ENCODE measurements at places on chromosomes 2 and 18.

GRCh38 chr2:47058003-47058931 lies 96.8 kb downstream of the STPG4 start:
- no peak for DNase-seq

DNA sequence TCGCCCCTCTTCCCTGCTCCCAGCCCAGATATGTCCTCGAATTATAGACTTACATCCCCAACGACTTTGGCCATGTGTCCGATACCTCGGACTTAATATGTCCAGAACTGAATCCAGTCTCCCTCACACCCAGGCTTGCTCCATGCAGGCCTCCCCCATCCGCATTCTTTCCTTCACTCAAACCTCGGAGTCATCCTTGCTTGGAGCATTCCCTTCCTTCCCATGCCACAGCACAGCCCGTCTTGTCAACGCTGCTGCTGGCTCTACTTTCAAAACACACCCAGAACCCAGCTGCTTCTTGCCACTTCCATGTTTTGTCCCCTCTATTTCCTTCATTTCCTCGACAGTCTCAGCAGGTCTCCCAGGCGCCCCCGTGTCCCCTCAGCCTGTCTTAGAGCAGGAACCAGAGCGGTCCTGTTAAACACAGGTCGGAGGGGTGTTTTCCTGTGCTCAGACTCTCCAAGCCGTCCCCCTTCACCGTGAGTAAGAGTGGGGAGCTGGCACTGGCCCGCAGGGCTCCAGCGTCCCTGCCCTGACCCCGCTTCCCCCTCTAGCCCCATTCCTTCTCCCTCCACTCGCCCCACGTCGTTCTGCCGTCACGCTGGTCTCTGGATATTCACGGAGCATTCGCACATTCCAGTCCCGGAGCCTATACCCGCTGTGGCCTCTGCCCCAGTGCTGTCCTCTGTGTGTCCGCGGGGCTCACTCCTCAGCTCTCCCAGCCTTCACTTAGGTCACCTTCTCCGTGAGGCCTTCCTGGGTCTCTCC lies 54.4 kb downstream of the VAPA start:
- DNase-seq: no peak

DNA sequence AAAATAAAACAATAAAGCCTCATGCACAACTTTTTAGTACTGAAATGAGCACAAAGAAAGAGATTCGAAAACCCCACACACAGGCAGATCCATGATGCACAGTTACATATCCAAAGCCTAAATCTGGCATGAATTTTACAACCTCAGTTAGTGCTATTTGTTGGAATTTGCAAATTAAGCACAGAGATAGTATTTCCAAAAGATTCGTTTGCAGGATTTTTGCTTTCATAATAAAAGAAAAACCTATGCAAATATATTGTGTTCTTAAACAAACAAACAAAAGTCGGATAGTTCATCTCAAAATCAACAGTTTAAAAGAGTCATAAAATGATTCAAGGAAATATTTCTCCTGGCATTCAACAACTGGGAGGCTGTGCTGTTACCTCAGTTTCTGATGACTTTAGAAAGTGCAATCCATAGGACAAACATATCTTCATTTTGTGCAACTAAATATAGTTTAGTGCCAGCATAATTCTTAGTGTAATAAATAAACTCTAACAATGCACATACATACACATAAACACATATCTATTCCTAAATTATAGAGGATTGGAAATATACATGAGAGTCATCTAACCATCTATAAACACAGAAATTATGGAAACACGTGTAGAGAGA lies 10.8 kb downstream of the PAX3 start:
- no peak for DNase-seq

- DNase-seq: no peak
These were observed 33.3 kb upstream of the PGAP1 start for GRCh38 chr2:196959734-196960338.

DNA sequence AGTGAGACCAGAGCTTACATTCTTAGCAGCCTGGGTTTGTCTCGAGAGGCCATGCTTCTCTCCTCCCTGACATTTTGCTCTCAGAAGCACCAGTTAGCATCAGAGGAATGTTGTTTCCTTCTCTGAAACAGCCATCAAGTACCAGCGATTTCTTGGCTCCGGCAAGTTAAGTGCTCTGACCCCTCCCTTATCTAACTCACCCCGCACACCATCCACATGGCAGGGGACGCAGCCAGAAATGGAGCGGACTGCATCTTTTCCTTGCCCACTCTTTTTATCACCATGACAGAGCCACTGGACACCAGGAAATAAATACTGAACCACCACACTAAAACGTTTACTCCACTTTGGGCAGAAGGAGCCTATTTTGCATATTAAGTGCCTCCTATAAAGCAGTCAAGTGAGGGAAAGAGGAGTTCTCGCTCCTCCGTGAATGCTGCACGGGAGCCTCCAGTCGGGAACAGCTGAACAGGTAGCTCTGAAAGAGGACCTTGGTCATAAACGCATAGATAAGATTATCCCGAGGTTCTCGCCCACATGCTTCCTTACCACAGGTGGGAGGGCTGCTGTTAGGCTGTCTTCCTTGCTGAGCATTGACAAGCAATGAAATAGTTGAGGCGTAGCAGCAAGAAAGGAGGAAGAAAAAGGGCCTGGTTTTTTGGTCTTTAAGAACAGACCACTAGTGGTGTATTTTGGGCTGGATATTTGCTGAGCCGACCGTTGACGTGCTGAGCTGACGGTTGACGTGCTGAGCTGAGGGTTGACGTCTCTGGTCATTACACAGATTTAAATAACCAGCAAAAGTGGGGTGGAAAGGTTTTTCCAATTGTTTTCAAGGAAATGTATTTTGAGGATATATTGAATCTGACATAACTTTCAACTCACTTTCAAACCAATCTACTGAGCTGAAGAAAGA lies 71.4 kb upstream of the ITGB6 start:
- no peak for DNase-seq

- no peak for DNase-seq
These were observed 54.3 kb upstream of the BZW1 start for GRCh38 chr2:200757399-200757798.

- no peak for DNase-seq
These were observed 190.4 kb downstream of the MC4R start for GRCh38 chr18:60182223-60182622.

GRCh38 chr18:63431180-63431579 lies 8.9 kb upstream of the VPS4B start:
- DNase-seq: no peak

- no peak for DNase-seq
These were observed 22.1 kb upstream of the OSR1 start for GRCh38 chr2:19380532-19380931.

DNA sequence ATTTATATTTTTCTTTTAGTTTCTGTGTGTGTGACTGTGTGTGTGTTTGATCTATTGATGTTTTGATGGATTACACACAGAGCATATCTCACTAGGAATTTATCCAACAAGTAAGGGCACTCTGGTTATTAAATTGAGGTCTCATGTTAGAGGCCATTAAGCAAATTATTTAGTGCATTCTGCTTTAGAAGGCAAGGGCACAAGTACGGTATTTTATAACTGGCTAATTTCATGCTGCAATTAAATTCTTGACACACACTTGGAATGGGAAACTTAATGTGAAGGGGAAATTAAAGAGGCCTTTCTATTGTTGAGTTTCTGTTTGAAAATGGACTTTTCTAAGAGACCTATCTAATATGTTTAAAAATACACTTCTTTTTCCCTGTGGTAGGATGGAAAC lies 25.8 kb downstream of the NYAP2 start:
- DNase-seq: no peak

- no peak for DNase-seq
These were observed 16.0 kb downstream of the CTIF start for GRCh38 chr18:48554610-48555400.

- DNase-seq: no peak
These were observed 84.1 kb downstream of the EPAS1 start for GRCh38 chr2:46381263-46381849.

GRCh38 chr2:99734236-99734635 lies 244.4 kb upstream of the REV1 start:
- DNase-seq: no peak

DNA sequence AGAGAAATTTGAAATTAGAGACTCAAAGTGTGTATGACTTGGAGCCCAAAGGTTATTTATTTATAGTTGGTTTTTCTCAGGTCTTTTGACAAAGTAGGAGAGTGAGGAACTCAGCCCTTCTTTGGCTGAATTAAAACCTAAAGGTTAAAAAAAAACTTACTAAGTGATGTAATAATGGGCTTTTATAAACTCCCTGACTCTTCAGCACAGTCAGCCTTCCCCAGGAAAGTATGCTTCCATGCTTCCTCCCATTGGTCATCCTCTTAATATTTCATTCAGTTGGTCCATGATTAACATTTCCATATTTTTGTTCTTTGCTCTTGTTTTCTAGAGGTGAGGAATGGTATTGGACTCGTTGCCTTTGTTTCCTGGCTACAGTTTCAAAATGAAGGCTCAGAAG lies 7.2 kb downstream of the ARPC2 start:
- DNase-seq: no peak

DNA sequence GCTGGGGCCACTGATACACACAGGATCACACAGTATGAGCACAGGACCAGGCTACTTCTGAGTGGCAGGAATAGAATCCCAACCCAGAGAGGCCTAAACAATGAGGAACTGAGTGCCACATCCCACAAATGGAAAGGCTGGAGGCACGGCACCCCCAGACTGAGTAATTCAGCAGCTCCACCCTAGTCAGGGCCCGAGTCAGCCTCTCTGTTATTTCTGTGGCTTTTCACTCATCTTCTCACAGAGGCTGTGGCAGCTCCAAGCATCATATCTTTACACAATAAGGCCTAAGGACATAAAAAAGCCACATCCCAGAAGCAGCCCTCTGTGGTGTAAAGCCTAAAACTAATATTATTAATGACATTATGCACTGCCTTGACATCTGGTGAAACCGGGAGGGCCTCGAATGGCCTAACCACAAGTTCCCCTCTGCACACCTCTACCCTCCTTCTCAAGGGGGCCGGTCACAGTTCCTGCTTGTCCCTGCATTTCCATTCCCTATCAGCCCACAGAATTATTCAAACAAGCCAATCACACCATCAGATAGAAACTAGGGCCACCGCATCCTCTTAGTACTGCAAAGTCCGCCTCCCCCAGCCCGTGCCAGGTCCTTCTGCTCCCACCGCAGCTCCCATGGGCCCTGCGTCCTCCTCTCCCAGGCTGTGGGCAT lies 12.5 kb upstream of the MAL start:
- no peak for DNase-seq

DNA sequence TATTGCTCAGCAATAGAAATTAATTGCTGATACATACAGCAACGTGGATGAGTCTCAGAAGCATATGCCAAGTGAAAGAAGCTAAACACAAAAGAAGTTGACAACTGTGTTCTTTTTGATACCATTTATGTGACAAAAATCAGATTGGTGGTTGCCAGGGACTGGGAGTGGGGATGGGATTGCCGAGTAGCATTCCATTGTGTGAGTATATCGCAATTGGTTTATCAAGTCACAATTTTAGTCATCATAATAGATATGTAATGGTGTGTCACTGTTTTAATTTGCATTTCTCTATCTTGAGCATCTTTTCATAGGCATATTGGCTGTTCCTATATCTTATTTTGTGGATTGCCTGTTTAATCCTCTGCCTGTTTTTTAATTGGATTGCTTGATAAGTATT lies 20.9 kb downstream of the STRADB start:
- DNase-seq: no peak

GRCh38 chr2:26469955-26470354 lies 8.0 kb downstream of the OTOF start:
- no peak for DNase-seq

- no peak for DNase-seq
These were observed 81.4 kb downstream of the MYCN start for GRCh38 chr2:16021611-16022363.

- DNase-seq: no peak
These were observed 11.2 kb upstream of the LBH start for GRCh38 chr2:30219886-30220875.

DNA sequence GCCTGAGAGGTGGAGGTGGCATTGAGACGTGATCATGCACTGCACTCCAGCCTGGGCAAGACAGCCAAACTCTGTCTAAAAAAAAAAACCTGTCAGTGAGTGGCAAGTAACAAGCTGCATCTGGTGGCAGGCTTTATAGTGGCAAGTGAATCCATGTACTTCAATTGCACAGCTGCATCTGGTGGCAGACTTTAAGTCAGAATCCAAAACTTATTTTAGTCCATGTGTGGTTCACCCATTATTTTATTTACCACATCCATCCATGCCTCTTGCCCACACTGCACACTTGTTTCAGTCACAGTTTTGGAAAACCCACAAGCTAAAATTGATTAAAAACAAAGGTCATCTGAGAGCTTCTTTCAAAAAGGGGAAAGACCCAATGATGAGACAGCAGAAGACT lies 1636.4 kb upstream of the NXPH2 start:
- DNase-seq: no peak

DNA sequence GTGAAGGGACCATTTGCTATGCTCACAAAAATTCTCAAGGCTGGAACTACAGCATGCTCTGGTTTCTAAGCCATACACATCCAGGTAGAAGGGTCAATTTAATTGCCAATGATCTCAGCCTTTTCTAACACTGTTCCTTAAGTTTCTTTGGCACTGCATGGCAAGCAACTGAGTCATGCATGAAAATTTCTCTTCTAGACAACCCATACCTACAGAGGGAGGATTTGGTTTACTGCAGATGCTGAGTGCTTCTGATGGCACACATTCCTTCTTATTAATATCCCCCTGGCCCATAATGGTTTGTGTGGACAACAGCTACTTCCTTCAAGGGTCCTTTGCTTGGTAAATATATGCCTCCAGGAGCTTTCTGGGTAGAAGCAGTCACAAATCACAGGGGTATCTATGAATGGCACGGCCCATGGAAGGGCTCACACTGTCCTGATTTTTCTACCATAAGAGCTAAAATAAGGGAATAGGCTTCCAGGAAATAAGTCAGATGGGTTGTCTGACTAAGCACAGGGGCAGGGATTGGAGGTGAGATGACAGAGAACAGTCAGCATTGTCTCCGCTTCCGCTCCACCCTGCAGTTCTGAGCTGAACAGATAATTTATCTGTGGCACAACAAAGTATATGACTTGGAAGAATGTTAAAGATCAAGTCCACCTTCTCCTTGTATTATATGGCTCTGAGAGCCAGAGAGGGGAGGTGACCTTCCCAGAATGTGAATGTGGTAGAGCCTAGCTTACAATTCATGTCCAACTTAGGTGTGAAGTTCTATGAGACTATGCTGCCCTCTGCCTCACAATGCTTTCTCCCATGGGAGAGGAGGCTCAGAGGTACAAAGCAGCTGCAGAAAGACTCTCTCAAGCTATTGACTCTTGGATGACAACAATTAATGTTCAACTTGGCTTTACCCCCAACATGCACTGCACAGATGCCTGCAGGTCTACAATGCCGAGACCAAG lies 199.2 kb upstream of the TNP1 start:
- no peak for DNase-seq

GRCh38 chr2:141522048-141522447 lies 608.8 kb downstream of the LRP1B start:
- DNase-seq: no peak

- DNase-seq: no peak
These were observed 50.8 kb downstream of the NRP2 start for GRCh38 chr2:205733082-205733481.

- DNase-seq: no peak
These were observed 363.0 kb upstream of the FANCL start for GRCh38 chr2:58604096-58604495.

GRCh38 chr18:27363872-27364271 lies 178.8 kb upstream of the CHST9 start:
- DNase-seq: no peak

GRCh38 chr2:129641371-129641770 lies 338.1 kb upstream of the RAB6C start:
- no peak for DNase-seq

- DNase-seq: no peak
These were observed 52.6 kb downstream of the BCL11A start for GRCh38 chr2:60500861-60501260.

Measured in stimulated activated CD4-positive, alpha-beta T cell treated with anti-CD3 and anti-CD28 coated beads, Interleukin-4, amount 100 ng/mL, for 1 hour (primary cell).